Activated CD4-positive, alpha-beta T cell treated with anti-CD3 and anti-CD28 coated beads, Interleukin-2, amount 50 U/mL, for 4 hours (primary cell): ENCODE measurements at places on chromosomes 2 and 18.

DNA sequence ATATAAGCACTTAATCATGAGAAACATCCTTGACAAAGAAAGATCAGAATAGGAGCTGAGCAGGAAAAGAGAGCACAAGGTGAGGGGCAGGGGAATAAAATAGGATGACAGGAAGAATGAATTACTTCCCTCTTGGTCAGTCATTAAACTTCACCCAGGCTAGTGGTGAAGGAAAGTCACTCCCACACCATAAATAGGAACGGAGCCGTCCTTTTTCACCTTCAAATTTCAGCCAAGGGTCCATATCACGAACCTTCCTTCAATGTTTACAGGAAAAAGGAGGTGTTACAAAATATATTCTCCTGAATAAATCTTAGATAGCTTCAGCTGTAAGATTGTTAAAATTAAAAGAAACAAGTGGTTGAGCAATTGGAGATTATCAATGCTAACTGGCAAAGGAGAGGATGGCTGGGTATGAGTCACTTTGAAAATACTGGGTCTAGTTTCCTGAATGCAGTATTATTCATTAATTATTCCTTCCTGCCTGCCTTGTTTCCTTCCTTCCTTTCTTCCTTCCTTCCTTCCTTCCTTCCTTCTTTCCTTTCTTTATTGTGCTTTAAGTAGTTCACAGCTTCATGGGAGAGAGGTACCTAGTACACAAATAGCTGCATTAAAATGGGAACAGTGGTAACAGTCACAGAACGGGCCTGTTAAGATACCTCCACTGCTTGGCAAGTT is 292.3 kb upstream of the ID2 start:
- DNase-seq: no peak

- no peak for DNase-seq
Measured at GRCh38 chr2:132725148-132725547, 55.1 kb upstream of the LYPD1 start.

DNA sequence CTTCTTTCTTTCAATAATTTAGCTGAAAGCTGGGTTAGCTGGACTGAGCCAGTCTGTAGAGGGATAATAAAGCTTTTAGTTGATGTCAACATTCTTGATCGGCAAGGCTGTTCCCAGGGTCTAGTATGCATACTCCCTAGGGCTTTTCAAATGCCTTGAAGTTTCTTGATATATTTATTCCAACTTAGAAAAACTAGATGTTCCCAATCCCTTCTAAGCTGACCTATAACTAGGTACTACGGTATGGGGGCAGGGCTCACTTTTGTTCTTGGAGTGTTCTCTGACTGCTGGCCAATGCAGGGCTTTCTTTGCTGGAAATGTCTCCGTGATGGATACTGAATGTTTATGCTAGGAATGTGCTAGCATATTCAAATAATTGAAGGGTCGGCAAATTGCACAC is 258.6 kb upstream of the TANK start:
- no peak for DNase-seq

- DNase-seq: no peak
Measured at GRCh38 chr2:215830304-215830703, 183.0 kb downstream of the MREG start.

GRCh38 chr2:237309416-237309815 is 104.5 kb downstream of the COL6A3 start:
- DNase-seq: no peak

DNA sequence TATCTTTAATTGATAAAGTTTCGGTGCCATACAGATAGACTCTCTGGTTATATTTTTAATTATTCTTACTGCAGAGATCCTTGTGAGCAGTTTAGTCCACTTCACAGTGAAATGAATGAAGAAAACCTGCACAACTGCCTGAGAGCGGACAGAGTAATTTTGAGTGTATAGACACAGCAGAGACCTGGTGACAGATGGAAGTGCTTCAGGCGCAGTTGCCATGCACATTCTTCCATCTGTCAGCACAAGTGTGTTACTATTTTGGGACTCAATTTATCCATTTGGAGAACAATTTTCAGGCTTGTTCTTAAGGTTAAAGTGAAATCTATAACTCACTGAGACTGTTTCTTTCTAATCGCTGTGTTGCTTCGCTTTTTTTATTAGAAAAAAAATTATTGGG is 147.8 kb upstream of the SPHKAP start:
- DNase-seq: no peak

- DNase-seq: no peak
Measured at GRCh38 chr18:57754577-57755338, 48.4 kb downstream of the ATP8B1 start.

DNA sequence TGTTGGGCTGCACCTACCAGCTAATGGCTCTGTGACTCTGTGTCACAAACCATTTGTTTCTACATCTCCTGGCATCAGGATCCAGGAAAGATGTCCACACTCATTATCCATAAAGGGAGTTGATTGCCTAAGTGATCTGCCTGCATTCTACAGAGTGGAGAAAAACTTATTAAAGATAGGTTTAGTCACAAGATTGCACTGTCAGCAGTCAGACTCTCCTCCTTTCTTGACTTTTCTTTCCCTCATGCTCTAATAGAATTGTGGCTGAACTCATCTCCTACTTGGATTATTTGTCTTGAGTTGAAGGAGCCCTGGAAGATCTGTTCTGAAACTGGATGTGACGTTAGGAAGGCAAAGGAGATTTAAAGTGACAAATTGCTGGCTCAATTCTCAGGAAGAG is 152.7 kb downstream of the SLC8A1 start:
- no peak for DNase-seq

- no peak for DNase-seq
Measured at GRCh38 chr2:117409443-117409842, 405.0 kb upstream of the DDX18 start.

GRCh38 chr2:74779265-74779558 is 54.7 kb upstream of the HK2 start:
- DNase-seq: no peak

- DNase-seq: no peak
Measured at GRCh38 chr2:113962692-113963480, 73.0 kb downstream of the ACTR3 start.

- DNase-seq: no peak
Measured at GRCh38 chr2:132825601-132826000, 155.6 kb upstream of the LYPD1 start.

DNA sequence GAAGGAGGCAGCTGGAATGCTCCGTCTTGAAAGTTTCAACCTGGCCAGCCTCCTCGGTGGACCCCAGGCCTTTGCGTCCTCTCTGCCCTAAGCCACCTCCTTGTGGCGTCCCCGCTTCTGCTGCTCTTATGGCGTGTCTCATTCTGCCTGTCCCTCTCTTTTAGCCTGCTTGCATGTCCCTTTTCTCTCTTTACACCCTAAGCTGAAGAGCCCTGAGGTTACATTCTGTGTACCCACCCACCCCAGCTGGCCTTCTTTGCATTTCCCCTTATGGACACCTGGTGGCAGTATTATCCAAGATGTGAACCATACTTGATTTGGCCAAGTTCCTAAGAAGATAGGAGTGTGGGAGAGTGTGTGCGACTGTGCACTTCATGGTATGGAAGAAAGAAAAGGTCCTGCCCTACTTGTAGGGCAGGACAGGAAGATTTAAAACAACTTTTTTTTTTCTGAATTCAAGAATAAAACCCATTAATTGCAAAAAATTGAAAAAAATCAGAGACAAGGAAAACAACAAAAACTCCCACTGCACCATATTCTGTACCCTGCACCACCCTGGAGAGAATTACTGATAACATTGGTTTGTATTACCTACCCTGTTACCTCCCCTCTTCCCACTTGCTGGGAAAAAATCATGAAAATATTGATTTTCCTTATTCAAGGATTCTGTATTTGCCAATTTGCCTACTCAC is 77.4 kb downstream of the DYSF start:
- no peak for DNase-seq

DNA sequence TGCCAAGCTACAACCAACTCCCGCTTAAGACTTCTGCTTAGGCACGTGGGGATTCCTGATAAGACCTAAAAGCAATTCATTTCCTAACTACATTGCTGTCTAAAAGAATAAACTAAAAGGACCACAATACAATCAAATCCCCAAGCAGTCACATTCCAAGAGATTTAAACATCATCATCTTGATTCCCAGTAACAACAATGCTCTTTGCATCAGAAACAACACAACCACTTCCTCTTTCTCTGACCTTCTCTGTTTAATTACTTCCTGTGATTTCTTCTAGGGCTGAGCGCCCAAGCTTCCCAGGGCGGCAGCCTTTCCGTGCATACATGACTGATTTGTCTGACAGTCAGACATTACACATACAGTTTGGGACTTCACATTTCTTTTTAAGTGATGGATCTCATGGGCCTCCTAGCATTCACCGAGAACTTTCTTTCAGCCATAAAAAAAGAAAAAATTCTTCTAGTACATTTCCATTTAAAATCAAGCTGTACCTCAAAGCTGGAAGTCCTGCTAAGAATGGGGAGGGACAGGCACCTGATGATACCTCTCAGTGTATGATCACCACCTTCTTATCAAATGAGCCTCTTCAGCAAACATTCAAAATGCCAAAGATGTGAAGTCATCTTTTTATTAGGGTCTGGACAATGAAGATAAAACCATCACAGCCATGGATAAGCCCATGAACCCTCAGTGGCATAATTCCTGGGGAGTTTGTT is 11.5 kb downstream of the SPRED2 start:
- no peak for DNase-seq

- DNase-seq: no peak
Measured at GRCh38 chr2:4791488-4791887, 900.7 kb upstream of the SOX11 start.

DNA sequence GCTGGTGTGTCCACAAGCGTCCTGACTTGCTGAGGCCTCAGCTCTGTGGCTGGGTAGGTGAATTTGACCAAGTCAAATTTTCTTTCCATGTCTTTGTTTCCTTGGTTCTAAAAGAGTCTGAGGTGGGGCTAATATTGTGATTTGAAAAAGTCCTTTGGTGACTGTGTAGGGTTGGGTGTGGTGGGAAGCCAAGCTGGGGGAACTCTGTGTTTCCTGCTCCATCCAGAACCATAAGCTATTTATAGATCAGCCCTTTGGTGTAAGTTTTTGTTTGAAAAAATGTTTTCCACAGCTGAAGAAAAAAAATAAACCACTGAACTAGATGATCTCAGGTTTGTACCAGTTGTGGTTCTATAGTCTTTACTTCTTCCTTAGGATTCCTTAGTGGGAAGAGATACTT is 462.7 kb downstream of the TGIF1 start:
- DNase-seq: no peak

DNA sequence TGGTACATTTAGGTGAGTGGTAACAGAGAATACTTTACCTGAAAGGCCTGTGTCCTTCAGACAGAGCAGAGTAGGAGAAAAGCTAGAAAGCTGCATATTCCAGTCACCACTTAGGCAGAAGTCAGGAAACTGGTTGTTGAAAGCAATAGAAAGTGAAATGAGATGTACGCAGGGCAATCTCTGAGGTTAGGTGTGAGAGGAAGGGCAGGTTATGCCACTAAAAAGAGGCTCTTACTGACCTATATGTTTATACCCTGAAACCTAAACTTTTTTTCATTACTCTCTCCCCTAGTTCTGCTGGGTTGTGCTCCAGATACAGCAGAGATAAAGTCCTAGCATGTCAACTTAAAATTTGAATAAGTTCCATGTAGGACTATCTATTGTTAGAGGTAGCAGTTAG is 93.5 kb downstream of the COX7A2L start:
- DNase-seq: no peak

GRCh38 chr18:74579496-74580065 is 18.1 kb upstream of the ZNF407 start:
- no peak for DNase-seq

GRCh38 chr2:239666053-239666854 is 265.4 kb upstream of the HDAC4 start:
- DNase-seq: no peak

DNA sequence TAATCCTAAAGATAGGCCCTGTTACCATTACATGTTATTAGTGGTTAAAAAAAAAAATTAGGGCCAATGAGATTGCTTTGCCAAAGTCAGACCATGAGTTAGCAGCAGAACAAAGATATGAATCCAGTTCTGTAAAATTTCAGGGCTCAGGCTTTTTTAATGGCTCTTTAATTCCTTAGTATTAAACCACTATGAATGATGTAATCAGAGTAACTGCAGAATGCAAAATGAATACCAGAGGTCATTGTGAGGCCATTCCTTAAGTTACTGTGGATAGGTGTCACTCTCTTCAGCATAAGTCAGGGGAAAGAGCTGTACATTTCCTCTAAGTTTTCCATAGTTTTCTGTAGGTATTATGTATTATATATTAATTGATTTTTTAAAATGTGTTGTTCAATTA is 42.2 kb upstream of the TBR1 start:
- no peak for DNase-seq

GRCh38 chr18:62516242-62516641 is 6.6 kb upstream of the ZCCHC2 start:
- no peak for DNase-seq

DNA sequence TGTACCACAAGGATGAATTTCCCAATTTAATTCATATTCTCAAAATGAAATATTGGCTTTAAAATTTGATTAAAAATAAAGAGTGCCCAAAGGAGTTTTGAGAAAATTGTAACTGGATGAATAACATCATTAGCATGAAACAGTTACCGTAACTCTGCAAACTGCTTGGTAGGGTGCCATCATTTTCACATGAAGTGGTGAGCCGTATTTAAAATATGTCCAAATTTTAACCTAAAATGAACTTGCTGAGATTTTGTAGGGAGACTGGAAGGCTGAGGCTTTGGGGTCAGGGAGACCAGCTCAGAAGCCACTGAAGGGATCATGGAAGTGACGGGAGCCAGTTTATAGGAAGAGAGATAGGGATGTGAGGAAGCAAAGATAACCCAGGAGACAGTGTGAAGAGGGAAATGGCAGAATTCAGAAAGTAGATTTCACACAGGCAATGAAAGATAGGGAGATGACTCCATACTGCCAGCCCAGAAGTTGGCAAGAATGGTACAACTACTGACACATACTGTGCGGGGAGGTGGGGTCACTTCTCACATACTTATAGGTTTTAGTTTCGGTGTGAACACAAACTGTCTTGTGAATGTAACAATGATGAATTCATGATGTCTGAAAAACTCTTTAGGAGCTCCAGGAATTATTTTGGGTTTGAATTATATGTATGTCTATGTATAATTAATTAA is 53.8 kb downstream of the EFEMP1 start:
- no peak for DNase-seq

DNA sequence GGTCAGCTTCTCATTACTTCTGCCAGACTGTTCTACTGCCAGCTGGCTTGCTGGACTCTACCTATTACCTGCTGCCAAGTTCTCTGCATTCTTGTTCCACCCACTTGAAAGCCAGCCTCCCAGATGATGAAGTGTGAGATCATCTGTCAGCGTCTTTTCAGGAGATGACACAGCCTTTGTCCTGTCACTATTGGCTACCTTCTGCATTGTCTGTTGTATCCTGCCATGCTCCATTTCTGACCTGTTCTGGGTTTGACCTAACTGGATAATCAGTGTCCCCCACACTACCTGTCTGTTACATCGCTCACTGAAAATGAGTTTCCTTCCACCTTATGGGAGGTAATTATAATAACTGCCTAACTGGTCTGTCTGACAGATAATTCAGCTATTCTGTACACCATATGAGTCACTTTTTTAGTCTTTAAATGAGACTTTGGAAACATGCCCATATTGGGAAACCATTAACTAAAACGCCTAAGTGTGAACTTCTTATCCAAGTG is 520.6 kb downstream of the METTL4 start:
- no peak for DNase-seq
